Stimulated activated CD4-positive, alpha-beta T cell treated with anti-CD3 and anti-CD28 coated beads, Interleukin-1b, Interleukin-23, amount 100 ng/mL, for 4 hours (primary cell): ENCODE measurements at places on chromosomes 3 and 15.

- DNase-seq = no peak
These were observed 23.1 kb upstream of the MITF start for GRCh38 chr3:69716119-69716518.

GRCh38 chr3:50583897-50584296 is 14.6 kb downstream of the HEMK1 start:
- no peak for DNase-seq

GRCh38 chr3:111735243-111735758 is 123.8 kb upstream of the PHLDB2 start:
- no peak for DNase-seq

GRCh38 chr3:26307192-26307591 is 315.4 kb upstream of the LRRC3B start:
- DNase-seq = no peak

DNA sequence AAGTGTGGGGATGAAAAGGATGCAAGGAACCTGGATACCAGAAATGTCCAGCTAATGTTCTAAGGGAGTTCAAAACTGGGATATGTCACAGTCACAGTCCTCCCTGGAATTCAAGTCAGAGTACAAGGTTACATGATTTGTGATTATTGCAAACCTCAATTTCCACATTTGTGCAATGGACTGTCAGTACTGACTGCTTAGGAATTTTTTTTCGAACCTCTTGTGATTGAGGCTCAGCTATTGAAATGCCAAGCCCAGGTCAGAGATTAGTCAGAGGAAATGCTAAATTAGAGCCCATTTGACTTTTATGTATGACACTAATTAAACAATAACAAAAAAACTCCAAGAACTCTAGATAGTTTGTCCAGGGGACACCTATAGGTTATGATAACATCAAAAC is 210.2 kb downstream of the THSD4 start:
- DNase-seq = no peak

- no peak for DNase-seq
These were observed 163.2 kb upstream of the GRM7 start for GRCh38 chr3:6697722-6698121.

DNA sequence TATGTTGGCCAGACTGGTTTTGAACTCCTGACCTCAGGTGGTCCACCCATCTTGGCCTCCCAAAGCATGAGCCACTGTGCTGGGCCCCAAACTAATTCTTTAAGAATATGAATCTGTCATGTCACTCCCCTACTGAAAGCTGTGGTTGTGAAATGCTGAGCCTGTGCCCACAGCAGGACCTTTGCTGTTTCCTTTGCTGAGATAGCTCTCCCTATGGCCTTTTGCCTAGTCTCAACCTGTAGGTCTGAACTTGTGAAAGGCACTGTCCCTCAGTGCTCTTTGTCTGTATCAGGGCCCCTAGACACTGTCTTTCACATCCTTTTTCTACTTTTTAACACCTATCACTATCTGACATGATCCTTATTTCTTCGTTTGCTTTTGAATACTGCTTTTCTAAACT is 62.7 kb upstream of the CCR4 start:
- no peak for DNase-seq

DNA sequence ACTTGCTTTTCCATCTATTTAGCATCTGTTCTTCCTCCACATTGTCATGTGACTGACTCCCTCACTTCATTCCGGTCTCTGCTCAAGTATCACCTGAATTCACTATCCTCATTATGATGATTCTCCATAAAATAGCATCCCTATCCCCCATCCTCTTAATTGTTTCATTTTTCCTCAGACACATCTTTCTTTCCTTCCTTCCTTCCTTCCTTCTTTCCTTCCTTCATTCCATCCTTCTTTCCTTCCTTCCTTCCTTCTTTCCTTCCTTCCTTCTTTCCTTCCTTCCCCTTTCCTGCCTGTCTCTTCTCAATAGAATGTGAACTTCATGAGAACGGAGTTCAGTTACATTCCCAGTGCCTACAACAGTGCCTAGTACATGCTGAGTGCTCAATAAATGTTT is 32.6 kb upstream of the MTHFS start:
- no peak for DNase-seq

DNA sequence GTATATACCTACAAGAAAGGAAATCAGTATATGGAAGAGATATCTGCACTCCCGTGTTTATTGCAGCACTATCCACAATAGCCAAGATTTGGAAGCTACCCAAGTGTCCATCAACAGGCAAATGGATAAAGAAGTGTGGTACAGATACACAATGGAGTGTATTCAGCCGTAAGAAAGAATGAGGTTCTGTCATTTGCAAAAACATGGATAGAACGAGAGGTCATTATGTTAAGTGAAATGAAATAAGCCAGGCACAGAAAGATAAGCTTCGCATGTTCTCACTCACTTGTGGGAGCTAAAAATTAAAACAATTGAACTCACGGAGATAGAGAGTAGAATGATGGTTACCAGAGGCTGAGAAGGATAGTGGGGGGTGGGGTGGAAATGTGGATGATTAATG is 53.1 kb downstream of the FAM81A start:
- DNase-seq = no peak

DNA sequence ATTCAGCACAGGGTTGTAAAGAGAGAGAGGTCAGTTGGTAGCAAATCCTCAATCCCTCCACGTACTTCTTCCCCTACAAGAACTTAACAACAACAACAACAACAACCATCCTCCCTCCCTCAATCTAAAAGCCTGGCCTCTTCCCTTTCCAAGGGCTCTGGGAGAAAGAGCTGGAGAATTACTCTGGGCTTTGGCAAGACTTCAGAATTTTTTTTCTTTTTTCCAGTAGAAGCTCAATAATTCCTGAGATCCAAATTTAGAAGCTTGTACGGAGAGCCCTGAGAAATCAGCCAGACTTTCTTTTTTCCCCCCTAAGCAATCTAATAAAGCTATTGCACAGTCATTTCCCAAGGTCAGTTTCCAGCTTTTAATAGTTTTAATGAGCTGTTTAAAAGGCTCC is 95.8 kb upstream of the CACNA2D3 start:
- no peak for DNase-seq

- no peak for DNase-seq
These were observed 255.9 kb upstream of the CMC1 start for GRCh38 chr3:27985369-27986035.

DNA sequence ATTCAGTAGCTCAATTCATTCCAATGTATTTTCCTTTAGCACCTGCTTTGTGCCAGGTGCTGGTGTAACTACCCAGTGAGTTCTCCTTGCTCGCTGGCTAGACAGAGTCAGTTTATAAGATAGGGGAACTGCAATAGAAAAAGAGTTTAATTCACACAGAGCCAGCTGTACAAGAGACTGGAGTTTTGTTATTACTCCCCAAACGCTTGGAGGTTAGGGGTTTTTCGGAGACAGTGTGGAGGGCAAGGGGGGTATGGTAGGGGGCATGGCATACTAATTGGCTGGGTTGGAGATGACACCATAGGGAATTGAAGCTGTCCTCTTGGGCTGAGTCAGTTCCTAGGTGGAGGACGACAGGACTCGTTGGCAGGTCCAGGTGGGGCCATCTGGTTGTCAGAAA is 5.4 kb upstream of the CFAP91 start:
- DNase-seq = no peak

- DNase-seq = no peak
These were observed 61.4 kb downstream of the CHRNA7 start for GRCh38 chr15:32091505-32092380.

DNA sequence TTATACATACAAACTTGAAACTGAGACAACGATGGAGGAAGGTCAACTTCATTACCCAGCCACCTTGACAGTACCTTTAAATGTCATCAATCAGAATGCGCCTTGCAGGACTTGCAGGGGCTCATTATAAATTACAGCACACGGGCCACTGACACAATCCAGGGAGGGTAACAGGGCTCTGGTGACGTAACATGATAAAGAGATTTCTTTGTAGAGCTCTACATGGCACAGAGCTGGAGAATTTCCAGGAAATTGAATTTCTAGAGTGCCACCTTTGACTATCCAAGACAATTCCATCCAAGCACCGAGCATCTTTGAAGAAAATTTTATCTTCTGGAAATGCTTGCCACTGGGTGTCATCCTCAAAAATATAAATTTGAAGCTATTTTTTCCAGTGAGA is 486.0 kb downstream of the FOXP1 start:
- DNase-seq = no peak

GRCh38 chr15:50909010-50909317 is 481 bp downstream of the AP4E1 start:
- DNase-seq = no peak

- no peak for DNase-seq
These were observed 253.8 kb downstream of the FAM43A start for GRCh38 chr3:194939532-194939909.

- DNase-seq = no peak
These were observed 1110.1 kb downstream of the TBL1XR1 start for GRCh38 chr3:176087066-176087697.

- DNase-seq = no peak
These were observed 1.3 kb downstream of the AQP9 start for GRCh38 chr15:58139276-58139988.

- no peak for DNase-seq
These were observed 579.5 kb downstream of the EPHB1 start for GRCh38 chr3:135374571-135374970.

DNA sequence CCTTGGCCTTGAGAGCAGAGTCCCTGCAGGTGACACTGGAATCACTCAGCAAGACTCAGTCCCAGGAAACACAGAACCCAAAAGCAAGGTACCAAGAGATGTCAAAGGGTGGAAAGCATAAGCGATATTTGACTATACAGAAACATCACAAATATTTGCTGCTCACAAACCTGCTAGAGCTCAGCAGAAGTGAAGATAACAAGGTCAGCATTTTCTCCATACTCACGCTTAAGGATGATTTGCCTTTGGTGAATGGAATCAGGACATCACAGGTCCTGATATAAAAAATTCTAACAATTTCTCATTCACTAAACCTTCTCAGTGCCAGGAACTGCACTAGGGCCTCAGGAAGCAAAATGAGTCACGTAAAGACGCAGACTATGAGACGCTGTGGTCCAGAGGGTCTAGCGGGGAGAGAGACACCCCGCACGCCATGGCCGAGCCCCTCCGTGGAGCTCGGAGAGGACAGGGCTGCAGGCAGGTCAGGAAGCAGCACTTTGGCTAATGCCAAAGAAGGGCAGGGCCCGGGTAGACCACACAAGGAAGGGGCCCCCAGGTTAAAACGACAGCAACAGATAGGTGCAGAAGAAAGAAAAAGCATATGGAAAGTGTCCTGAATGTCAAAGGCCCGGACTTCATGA is 10.7 kb downstream of the PCSK6 start:
- no peak for DNase-seq

DNA sequence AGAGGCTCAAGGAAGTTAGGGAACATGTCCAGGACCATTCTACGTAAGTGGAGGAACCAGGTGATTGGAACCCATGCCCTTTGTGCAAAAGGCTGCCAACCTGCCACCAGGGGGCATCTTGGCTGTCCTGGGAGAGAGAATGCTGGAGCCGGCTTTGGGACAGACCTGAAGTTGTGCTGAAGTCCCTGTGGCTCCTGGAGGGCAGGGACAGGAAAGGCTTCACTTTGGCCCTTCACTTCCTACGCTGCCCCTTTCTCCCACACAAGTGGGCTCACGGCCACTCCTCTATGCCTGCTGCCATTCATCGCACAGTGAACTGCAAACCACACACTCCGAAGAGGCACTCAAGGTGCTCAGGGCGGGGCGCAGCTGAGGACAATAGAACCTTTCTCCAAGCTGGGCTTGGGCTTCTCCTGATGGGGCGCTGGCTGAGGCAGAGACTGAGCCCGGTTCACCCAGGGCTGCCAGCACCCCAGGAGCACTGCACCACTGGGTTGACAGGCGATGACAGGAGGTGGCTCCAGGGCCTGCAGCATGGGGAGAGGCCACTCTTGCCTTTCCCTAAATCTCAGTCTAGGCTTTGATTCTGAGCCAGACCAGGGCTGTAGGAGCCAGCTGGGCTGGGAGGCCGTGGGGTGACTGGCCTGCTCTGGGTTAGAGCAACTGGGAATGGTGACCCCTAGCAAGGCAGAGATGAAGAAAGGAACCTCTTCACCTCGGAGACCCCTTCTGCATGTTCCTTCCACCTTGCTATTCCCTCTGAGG is 8.4 kb downstream of the SHF start:
- peak; percentile 47 for DNase-seq

DNA sequence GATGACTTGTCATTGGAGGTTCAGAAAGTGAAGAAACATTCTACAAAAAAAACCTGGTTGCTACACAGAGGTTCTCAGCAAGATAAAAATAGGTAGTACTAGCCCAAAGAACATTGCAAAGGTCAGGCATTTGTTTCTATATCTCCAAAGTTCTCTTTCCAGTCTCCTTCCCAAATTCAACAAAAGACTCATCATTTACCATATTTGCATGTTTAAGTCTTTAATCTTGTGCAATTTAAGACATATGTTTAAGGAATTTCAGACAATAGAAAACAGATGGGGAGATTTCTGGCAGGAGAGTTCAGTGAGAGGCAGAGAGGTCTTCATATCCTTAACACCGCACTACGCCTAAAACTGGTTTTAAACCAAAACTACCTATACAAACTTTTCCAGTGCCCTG is 173.8 kb upstream of the THBS1 start:
- DNase-seq = no peak

GRCh38 chr3:149163066-149163465 is 33.6 kb downstream of the HPS3 start:
- no peak for DNase-seq

GRCh38 chr3:94234177-94234788 is 171.4 kb downstream of the NSUN3 start:
- no peak for DNase-seq

DNA sequence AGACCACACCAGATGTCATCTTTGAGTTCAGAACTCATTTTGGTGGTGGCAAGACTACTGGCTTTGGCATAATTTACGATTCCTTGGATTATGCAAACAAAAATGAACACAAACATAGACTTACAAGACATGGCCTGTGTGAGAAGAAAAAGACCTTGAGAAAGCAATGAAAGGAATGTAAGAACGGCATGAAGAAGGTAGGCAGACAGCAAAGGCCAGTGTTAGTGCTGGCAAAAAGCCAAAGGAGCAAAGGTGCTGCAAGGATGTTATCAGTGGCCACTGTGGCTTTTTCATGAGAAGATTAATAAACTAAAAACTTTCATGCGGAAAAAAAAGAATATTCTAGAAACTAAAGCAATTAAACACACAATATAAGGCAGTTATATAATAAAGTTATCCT is 21.9 kb downstream of the AAGAB start:
- no peak for DNase-seq

- DNase-seq = no peak
These were observed 21.4 kb downstream of the XPC start for GRCh38 chr3:14156843-14157561.

GRCh38 chr15:31525988-31526665 is 199.5 kb downstream of the KLF13 start:
- DNase-seq = no peak

- no peak for DNase-seq
These were observed 479.9 kb downstream of the GRM7 start for GRCh38 chr3:7340795-7341194.

GRCh38 chr3:8607234-8608040 is 37.2 kb downstream of the SSUH2 start:
- no peak for DNase-seq

- no peak for DNase-seq
These were observed 31.5 kb upstream of the FAM81A start for GRCh38 chr15:59406446-59406845.
